ENCODE measurements at places on chromosomes 2 and 18. TPM values are rescaled to one million over a fixed set of nuclear protein-coding genes. Genes with fewer than 3 reads are reported as not detected.

- no peak overlapping the region for H3K4me3 ChIP-seq
- H3K4me1 ChIP-seq, result peaks cover 24% of the 10 kb centered on the region
- DNase-seq, result peak; percentile 74
- no peak overlapping the region for H3K27ac ChIP-seq
- H3K27me3 ChIP-seq, result no peaks in the 10 kb centered on the region
Observed at GRCh38 chr2:201882353-201883090, 76.2 kb downstream of the CDK15 start.

- H3K36me3 ChIP-seq, result no peaks in the 10 kb centered on the region
- H3K27me3 ChIP-seq, result no peaks in the 10 kb centered on the region
- no peak overlapping the region for H3K27ac ChIP-seq
- H3K4me3 ChIP-seq, result no peak overlapping the region
- no peak for DNase-seq
Observed at GRCh38 chr18:10727477-10727876, 201.7 kb downstream of the NAPG start.

DNA sequence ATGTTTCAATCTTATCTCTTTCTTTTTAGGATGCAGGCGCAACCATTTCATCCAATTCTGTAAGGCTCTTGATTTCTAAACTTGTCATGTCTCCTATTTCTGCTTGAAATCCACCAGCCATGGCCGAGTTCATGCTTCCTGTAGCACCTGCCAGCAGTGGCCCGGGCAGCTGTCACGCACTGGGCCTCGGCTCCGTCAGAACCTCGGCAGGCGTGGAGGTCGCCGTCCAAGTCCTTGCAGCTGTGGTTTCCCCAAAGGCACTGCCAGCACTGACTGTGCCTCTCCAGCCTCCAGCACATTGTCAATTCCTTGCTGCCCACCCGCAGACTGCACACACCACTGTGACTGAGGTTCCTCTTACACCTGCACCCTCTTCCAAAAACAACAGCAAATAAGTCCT, 188.7 kb upstream of the SALL3 start:
- H3K4me3 ChIP-seq, result no peak overlapping the region
- no peaks in the 10 kb centered on the region for H3K36me3 ChIP-seq
- no peaks in the 10 kb centered on the region for H3K27me3 ChIP-seq
- H3K27ac ChIP-seq, result no peak overlapping the region

- peaks cover 2% of the 10 kb centered on the region for H3K27me3 ChIP-seq
- H3K4me1 ChIP-seq, result no peaks in the 10 kb centered on the region
- no peak for DNase-seq
- H3K27ac ChIP-seq, result no peak overlapping the region
- H3K36me3 ChIP-seq, result no peaks in the 10 kb centered on the region
- no peak overlapping the region for H3K4me3 ChIP-seq
Observed at GRCh38 chr2:233048569-233049193, 11.5 kb upstream of the INPP5D start.

The PROC gene
- not detected for total RNA-seq

The LAMA1 gene
- 24.9 TPM for total RNA-seq

The LDLRAD4 gene
- total RNA-seq, result not detected

The ZNF892 gene
- total RNA-seq, result 7.3 TPM

The WNT10A gene
- not detected for total RNA-seq

The TFCP2L1 gene
- total RNA-seq, result not detected

The PDE1A gene
- 6.7 TPM for total RNA-seq

The STAM2 gene
- 43.3 TPM for total RNA-seq

Measured in fibroblast of lung (primary cell).